ENCODE measurements at places on chromosomes 7 and 10. TPM values are rescaled to one million over a fixed set of nuclear protein-coding genes. Genes with fewer than 3 reads are reported as not detected.

Gene OR2A5
- total RNA-seq = not detected

- no peak for DNase-seq
- H3K36me3 ChIP-seq = no peaks in the 10 kb centered on the region
- H3K4me3 ChIP-seq = no peak overlapping the region
- no peaks in the 10 kb centered on the region for H3K4me1 ChIP-seq
- no peak overlapping the region for H3K27ac ChIP-seq
Observed at GRCh38 chr10:129859536-129859935, 104.5 kb downstream of the EBF3 start.

GRCh38 chr10:4532976-4533375 is 293.0 kb upstream of the AKR1E2 start:
- no peak overlapping the region for H3K27ac ChIP-seq
- no peaks in the 10 kb centered on the region for H3K4me1 ChIP-seq
- H3K27me3 ChIP-seq = no peaks in the 10 kb centered on the region
- no peak for DNase-seq

- DNase-seq = no peak
- H3K4me3 ChIP-seq = no peak overlapping the region
- no peaks in the 10 kb centered on the region for H3K36me3 ChIP-seq
- no peaks in the 10 kb centered on the region for H3K4me1 ChIP-seq
Observed at GRCh38 chr10:102721954-102722353, 7.5 kb downstream of the SFXN2 start.

Gene AKR1D1
- total RNA-seq = not detected

- H3K4me3 ChIP-seq = no peak overlapping the region
- H3K36me3 ChIP-seq = no peaks in the 10 kb centered on the region
- H3K4me1 ChIP-seq = no peaks in the 10 kb centered on the region
Observed at GRCh38 chr7:95028683-95029082, 121.3 kb downstream of the PPP1R9A start.

Gene LOXL4
- 26.1 TPM for total RNA-seq

Gene SVOPL
- total RNA-seq = 0.15 TPM
